ENCODE measurements at places on chromosomes 1 and 21. TPM values are rescaled to one million over a fixed set of nuclear protein-coding genes. Genes with fewer than 3 reads are reported as not detected.

- no peak for DNase-seq
Observed at GRCh38 chr1:37616330-37616729, 18.4 kb downstream of the RSPO1 start.

DNA sequence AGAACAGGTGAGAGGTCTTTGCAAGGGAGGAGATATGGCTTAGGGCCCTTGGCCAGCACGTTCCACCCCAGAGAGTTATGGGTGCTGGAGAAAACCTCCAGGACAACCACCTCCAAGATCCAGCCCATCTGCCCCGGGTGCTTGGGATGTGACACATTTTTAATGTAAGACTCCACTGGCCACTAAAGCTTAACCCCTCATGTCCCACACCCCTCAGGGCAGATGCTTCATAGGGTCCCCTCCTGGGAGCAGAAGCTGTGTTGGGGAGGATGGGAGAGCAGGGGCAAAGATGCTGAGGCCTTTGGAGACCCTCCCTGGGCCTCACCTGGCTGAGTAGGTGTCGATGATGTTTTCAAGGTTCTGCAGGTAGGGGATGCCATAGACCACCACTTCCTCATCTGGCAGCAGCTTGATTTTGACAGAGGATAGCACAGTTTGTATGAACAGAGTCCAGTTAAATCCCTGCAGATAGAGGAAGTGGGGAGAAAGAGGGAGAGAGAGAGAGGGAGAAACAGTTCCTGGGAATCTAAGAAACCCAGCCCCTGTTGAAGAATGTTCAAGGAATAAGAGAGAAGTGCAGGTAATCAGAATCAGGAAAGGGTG lies 11.9 kb downstream of the PRXL2B start:
- no peak for DNase-seq

The ATP6V1G3 gene
- 7.3 TPM for polyA plus RNA-seq

GRCh38 chr1:3027611-3028371 lies 6.5 kb downstream of the ACTRT2 start:
- no peak for DNase-seq

GRCh38 chr1:187931776-187932175 lies 1103.0 kb downstream of the PLA2G4A start:
- peak; percentile 2 for DNase-seq
